ENCODE measurements at places on chromosomes 13 and 19.

DNA sequence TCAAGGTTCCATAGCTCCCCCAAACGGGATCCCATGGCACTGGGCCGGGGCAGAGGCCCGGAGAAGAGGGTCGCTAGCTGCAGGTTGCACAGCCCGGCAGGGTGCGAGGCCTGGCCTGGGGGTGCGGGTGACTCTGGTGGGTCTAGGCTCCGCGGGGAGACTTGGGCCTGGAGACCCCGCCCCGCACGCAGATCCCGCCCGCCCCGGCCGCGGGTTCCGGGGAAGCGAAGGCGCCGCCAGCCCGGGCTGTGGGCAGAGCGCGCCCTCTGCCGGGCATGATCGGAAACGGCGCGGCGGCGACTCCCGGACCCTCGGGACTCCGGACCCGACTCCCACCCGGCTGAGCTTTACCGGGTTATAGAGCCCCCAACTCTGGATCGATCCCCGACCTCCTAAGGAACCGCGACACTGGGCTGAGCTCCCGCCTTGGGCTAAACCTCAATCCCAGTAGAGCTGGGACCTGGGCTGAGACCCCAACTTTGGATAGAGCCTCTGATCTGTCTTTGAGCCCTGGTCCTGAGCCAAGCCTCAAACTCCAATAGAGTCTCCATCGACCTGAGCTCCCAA is 3.1 kb upstream of the TNFAIP8L1 start:
- DNase-seq: peak; percentile 79

- no peak for DNase-seq
Observed at GRCh38 chr13:111122631-111123030, 7.5 kb downstream of the ARHGEF7 start.

DNA sequence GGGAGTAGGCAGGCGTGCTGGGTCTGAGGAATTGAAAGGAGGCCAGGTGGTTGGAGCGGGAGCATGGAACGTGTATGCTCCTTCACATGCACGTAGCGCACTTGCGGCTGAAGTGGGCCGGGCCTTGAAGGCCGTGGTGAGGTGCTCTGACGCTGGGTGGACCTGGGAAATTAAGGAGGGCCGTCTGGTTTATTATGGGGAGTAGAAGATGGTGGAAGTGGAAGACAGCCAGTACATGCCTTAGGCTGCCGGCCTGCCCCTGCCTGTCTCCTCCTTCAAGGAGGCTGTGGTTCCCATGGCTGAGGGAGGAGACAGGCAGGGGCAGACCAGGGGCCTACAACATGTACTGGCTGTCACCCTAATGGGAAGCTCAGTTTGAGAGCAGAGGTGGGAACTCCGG is 23.9 kb downstream of the GATAD2A start:
- no peak for DNase-seq

GRCh38 chr13:109114991-109115390 is 485.6 kb downstream of the MYO16 start:
- DNase-seq: no peak

DNA sequence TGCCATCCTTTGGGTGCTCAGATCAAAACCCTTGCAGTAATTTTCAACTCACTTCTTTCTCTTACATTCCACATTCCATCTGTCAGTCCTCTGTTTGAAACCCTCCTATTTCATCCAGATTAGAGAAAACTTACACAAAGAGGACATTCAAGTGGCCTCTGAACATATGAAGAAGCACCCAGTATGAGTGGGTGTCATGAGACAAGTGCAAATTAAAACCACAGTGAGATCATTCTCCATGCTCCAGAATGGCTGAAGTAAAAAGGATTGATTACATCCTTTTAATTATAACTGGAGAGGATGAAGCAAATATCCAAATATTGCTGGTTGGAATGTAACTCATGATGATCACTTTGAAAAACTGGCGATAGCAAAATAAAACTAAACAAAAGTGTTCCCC is 96.5 kb downstream of the MIPEP start:
- no peak for DNase-seq

DNA sequence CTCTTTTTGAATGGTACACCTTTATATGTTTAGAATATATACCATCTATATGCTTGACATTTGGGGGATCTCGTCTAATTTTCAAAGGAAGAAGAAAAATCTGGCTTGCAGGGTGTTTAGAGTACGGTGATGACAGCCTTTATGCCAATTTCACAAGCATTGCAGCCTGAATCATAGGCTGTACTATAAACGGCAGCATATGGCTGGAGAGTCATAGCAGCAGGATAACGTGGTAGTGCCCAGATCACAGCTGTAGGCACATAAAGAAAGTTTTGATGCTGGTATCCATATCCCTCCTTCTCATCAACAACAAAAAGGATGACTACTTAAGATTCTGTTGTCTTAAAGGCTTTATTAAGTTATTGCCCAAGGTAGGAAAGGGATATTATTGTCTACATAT is 253.0 kb downstream of the PCDH9 start:
- DNase-seq: no peak

GRCh38 chr19:23285948-23286347 is 35.8 kb upstream of the ZNF724 start:
- no peak for DNase-seq

DNA sequence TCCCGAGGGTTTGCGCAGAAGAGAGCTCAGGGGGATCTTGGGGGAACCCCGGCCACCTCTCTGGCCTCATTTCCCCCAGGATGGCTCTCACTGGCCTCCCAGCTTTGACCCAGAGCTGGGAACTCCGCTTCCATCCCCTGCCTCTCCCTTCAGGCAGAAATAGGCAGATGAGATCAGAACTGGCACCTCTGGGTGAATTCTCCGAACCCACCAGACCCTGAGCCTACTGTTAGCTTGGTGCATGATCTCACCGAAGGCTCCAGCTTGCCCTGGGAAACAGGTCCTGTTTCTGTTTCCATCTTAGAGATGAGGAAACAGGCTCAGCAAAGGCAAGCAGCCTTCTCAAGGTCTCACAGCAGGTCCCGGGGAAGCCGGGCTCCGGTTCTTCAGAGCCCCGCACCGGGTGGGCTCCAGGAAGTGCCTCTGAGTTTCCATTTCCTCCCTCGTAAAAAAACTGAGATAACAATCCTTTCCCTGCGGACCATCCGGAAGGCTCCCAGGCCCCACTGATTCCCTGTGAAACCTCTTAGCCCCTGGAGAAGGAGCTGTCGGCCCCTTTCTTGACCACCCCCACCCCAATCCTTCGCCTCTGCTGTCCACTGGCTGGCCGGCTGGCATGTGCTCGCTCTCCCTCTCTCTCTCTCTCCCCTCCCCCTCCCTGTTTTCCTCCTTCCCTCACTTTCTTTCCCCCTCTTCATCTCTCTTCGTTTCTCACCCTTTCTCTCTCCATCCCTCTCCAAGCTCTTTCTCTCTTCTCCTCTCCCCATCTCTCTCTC is 2.1 kb downstream of the NECTIN2 start:
- DNase-seq: no peak

GRCh38 chr19:47408156-47408938 is 11.0 kb downstream of the MEIS3 start:
- no peak for DNase-seq

GRCh38 chr13:70923863-70924752 is 815.9 kb upstream of the KLHL1 start:
- no peak for DNase-seq

GRCh38 chr19:45574526-45574925 is 10.1 kb downstream of the OPA3 start:
- no peak for DNase-seq

- no peak for DNase-seq
Observed at GRCh38 chr19:33963514-33963913, 166.8 kb downstream of the KCTD15 start.

- no peak for DNase-seq
Observed at GRCh38 chr13:33545492-33545891, 259.9 kb upstream of the STARD13 start.

GRCh38 chr13:110907951-110908898 is 6.6 kb downstream of the ANKRD10 start:
- DNase-seq: no peak

GRCh38 chr13:44903574-44903985 is 85.7 kb downstream of the NUFIP1 start:
- DNase-seq: no peak

- DNase-seq: no peak
Observed at GRCh38 chr19:6214881-6215541, 64.8 kb downstream of the MLLT1 start.

DNA sequence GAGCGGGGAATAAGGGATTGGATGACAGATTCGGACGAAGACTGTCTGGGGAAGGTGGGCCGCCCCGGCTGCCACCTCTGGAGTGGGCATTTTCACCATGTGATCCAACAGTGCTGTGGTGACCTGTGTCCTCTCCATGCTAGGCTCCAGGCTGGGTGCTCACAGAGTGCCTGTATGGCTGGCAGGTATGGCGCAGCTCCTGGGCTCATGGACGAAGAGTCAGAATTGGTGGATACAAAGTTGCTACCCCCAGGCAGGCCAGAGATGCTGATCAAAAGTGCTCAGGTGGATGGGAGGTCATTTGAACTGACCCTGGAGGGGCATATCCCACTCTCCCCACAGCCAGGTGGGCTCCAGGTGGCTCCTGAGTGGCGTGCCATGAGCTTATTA is 111.3 kb upstream of the UQCRFS1 start:
- no peak for DNase-seq

GRCh38 chr19:39996218-39996810 is 546 bp upstream of the ZNF546 start:
- peak; percentile 46 for DNase-seq

- DNase-seq: no peak
Observed at GRCh38 chr19:16000024-16000663, 51.3 kb downstream of the OR10H4 start.

DNA sequence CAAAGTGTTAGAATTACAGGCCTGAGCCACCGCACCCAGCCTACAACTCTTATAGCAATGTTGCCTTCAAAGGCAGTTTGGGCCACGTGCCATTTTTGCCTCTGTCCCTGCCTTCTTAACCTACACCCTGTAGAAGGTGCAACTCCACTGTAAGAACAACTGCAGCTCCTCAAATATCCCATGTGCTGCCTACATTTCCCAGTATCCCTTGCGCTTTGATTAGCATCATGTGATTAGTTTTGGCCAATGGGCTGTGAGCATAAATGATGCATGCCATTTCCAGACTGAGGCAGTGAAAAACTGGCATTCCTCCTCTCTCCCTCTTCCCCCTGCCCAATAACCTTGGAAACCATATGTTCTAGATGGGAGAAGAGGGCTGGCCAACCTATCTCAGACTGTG is 75.2 kb upstream of the MRI1 start:
- DNase-seq: no peak

All from activated CD8-positive, alpha-beta memory T cell treated with anti-CD3 and anti-CD28 coated beads, Interleukin-2, amount 50 U/mL, for 4 hours (primary cell).